ENCODE measurements at places on chromosomes 2 and 18.

GRCh38 chr2:96156011-96156820 lies 11.0 kb upstream of the DUSP2 start:
- H3K36me3 ChIP-seq = no peaks in the 10 kb centered on the region
- H3K27me3 ChIP-seq = no peaks in the 10 kb centered on the region
- peaks cover 18% of the 10 kb centered on the region for H3K4me1 ChIP-seq
- no peak for DNase-seq
- no peak overlapping the region for H3K27ac ChIP-seq

- peaks cover 94% of the 10 kb centered on the region for H3K36me3 ChIP-seq
- H3K4me1 ChIP-seq = peaks cover 26% of the 10 kb centered on the region
- H3K27ac ChIP-seq = peak overlapping the region; percentile 56
- H3K4me3 ChIP-seq = no peak overlapping the region
- DNase-seq = no peak
Measured at GRCh38 chr18:76376668-76377358, 118.2 kb downstream of the ZNF516 start.

GRCh38 chr18:3356614-3357013 lies 93.4 kb upstream of the TGIF1 start:
- DNase-seq = no peak
- no peaks in the 10 kb centered on the region for H3K36me3 ChIP-seq
- H3K4me3 ChIP-seq = no peak overlapping the region
- H3K27me3 ChIP-seq = no peaks in the 10 kb centered on the region
- no peak overlapping the region for H3K27ac ChIP-seq

DNA sequence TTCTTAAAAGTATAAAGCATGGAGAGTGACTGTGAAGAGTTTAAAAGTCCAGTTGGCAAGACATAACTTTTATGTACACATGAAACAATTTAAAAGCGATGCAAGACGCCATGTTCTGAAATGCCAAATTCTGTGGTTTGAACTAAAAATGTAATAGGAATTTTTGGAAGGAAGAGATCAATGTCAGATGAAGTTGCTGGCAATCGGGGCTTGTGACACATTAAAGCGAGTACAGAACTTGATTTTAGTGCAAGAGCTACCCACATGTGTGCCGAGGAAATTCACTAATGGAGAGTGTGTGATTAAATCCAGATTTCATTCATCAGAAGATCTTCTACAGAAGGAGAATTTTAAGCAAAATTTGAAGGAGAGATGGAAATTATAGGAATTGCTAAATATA lies 220.2 kb upstream of the CCDC68 start:
- H3K4me3 ChIP-seq = no peak overlapping the region
- DNase-seq = no peak
- H3K27me3 ChIP-seq = no peaks in the 10 kb centered on the region
- no peaks in the 10 kb centered on the region for H3K36me3 ChIP-seq

DNA sequence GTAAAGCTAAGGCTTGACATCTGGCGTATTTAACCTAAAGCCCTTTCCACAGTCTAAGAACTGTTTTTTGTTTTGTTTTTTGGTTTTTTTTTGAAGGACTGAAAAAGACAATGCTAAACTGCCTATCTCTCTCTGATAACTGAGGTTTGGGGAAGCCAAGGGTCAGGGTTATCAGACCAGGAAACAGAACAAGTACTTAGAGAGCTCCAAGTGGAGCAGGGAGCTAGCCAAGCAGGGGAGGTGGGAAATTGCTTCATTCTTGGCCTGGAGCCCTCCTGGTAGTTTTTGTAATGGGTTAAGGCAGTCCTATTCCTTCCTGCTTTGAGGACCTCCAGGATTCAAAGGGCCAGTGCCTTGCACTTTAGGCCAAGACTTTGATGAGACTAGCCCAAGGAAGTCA lies 154.3 kb upstream of the LTBP1 start:
- H3K27ac ChIP-seq = no peak overlapping the region
- H3K36me3 ChIP-seq = peaks cover 3% of the 10 kb centered on the region
- no peak for DNase-seq
- H3K4me3 ChIP-seq = no peak overlapping the region

- H3K27ac ChIP-seq = no peak overlapping the region
- DNase-seq = peak; percentile 84
- no peaks in the 10 kb centered on the region for H3K36me3 ChIP-seq
- peaks cover 3% of the 10 kb centered on the region for H3K27me3 ChIP-seq
- no peak overlapping the region for H3K4me3 ChIP-seq
Measured at GRCh38 chr2:96509114-96509846, 4.1 kb upstream of the NEURL3 start.

- no peak overlapping the region for H3K27ac ChIP-seq
- no peak for DNase-seq
- no peaks in the 10 kb centered on the region for H3K36me3 ChIP-seq
- no peak overlapping the region for H3K4me3 ChIP-seq
Measured at GRCh38 chr2:192885569-192886160, 690.9 kb upstream of the TMEFF2 start.

GRCh38 chr18:36321658-36322407 lies 24.3 kb downstream of the FHOD3 start:
- no peak overlapping the region for H3K4me3 ChIP-seq
- H3K27ac ChIP-seq = no peak overlapping the region
- H3K4me1 ChIP-seq = no peaks in the 10 kb centered on the region
- DNase-seq = no peak
- no peaks in the 10 kb centered on the region for H3K36me3 ChIP-seq
- H3K27me3 ChIP-seq = no peaks in the 10 kb centered on the region

- H3K36me3 ChIP-seq = peaks cover 9% of the 10 kb centered on the region
- peak overlapping the region; percentile 81 for H3K4me3 ChIP-seq
- DNase-seq = peak; percentile 7
- no peaks in the 10 kb centered on the region for H3K27me3 ChIP-seq
Measured at GRCh38 chr2:135875491-135876065, 665 bp downstream of the MCM6 start.

DNA sequence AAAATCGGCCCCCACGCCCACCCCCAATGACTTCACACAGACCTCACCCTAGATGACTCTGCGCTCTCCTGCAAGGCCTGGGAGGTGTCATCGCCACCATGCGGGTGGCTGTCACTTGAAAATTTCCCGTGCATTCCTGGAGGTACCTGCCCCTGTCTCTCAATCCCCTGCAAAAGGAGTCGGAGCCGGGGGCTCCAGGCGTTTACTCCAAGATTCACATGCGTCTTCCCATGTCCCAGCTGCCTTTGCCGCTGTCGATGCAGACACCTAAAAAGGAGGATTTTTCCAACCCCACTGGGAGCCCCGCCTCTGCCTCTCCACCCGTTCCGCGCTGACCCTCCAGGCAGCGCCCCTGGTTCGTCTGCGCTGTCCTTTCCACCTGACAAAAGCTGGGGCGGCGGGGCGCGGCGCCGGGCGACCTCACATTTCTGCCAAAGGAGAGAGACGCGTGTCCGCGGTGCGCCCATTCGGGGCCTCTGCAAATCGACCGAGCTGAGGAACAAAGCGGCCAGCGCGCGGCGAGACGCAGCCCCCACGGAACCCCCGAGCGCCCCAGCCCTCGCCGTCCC lies 667 bp downstream of the REEP1 start:
- peaks cover 76% of the 10 kb centered on the region for H3K27me3 ChIP-seq
- no peak for DNase-seq
- peaks cover 12% of the 10 kb centered on the region for H3K4me1 ChIP-seq
- H3K27ac ChIP-seq = no peak overlapping the region

DNA sequence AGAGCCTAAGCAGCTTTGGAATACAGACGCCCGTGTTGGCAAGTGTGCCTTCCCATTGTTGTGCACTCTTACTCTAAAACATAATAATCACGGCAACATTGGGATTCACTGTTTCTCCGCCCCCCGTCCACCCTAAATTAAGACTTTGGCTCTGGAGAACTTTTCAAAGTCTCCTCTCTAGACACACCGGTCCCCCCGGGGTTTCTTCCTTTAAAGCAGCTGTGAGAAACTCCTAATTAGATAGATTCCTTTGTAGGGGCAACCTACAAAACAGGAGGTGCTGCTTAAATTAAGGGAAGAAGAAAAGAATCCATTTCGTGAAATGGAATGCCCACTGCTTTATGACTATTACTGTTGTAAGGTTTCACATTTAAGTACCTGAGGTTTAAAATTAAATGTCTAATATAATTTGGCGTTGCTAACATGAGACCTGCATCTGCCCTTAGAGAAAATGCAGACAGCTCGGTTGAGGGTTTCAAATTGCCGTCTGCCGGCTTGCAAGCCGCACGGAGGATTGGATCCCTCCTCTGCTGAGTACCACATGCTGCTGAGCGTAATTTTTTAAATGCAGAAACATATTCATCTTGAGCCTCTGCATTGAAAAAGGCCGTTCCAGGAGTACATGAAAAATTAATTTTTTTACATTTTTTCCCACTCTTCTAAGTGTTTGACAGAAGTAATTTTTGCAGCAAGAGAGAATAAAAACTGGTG lies 233.3 kb downstream of the GBX2 start:
- no peak overlapping the region for H3K4me3 ChIP-seq
- no peak overlapping the region for H3K27ac ChIP-seq
- no peaks in the 10 kb centered on the region for H3K4me1 ChIP-seq
- no peaks in the 10 kb centered on the region for H3K27me3 ChIP-seq
- H3K36me3 ChIP-seq = no peaks in the 10 kb centered on the region
- no peak for DNase-seq

GRCh38 chr2:233111427-233111826 lies 51.3 kb downstream of the INPP5D start:
- H3K27me3 ChIP-seq = no peaks in the 10 kb centered on the region
- H3K27ac ChIP-seq = no peak overlapping the region
- peaks cover 11% of the 10 kb centered on the region for H3K4me1 ChIP-seq
- peaks cover 10% of the 10 kb centered on the region for H3K36me3 ChIP-seq
- no peak overlapping the region for H3K4me3 ChIP-seq

Data from CD14-positive monocyte (primary cell).